ENCODE measurements at places on chromosomes 11 and 22. TPM values are rescaled to one million over a fixed set of nuclear protein-coding genes. Genes with fewer than 3 reads are reported as not detected.

KRTAP5-1 gene
- total RNA-seq = not detected

GRCh38 chr11:57873196-57873911, 111.8 kb downstream of the CTNND1 start:
- peaks cover 30% of the 10 kb centered on the region for H3K27me3 ChIP-seq
- no peaks in the 10 kb centered on the region for H3K36me3 ChIP-seq
- DNase-seq = no peak
- H3K27ac ChIP-seq = no peak overlapping the region
- H3K4me3 ChIP-seq = no peak overlapping the region

- no peak overlapping the region for H3K27ac ChIP-seq
- no peaks in the 10 kb centered on the region for H3K36me3 ChIP-seq
- H3K4me3 ChIP-seq = no peak overlapping the region
- no peak for DNase-seq
Measured at GRCh38 chr11:76987203-76987602, 47.0 kb upstream of the B3GNT6 start.

DNA sequence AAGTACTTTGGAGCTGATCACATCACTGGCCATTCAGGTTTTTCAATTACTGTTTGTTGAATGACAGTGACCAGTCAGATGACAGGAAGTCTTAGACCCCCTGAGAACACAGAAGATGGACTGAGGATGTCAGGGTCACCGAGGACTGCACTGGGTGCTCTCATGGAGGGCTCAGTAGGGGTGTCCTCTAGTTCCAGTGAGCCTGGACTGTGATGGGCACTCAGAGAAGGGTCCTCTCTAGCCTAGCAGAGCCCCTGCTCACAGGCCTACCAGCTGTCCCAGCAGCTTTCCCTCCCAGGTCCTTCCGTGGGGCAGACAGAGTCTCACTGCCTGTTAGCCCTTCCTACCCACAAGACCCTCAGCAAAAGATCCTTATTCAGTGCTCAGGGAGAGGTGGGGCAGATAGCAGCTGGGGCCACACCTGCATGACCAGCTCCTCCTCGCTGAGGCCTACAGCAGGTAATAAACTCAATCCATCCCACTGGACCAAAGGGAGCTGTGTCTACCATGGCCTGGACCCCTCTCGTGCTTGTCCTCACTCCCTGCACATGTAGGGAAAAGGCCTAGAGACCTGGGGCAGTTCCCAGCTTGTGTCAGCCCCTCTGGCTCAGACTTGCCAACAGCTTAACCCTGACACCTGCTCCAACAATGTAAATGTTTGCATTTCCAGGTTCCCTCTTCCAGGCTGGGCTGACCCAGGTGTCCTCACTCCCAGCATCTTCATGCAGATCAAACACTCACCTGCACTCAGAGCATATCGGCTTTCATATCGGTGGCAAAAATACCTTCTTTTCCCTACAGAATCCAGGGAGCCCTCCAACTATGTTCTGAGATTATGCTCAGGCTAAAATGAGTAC, 25.2 kb upstream of the VPREB1 start:
- H3K36me3 ChIP-seq = no peaks in the 10 kb centered on the region
- H3K27me3 ChIP-seq = no peaks in the 10 kb centered on the region
- H3K4me3 ChIP-seq = no peak overlapping the region
- no peak for DNase-seq

DNA sequence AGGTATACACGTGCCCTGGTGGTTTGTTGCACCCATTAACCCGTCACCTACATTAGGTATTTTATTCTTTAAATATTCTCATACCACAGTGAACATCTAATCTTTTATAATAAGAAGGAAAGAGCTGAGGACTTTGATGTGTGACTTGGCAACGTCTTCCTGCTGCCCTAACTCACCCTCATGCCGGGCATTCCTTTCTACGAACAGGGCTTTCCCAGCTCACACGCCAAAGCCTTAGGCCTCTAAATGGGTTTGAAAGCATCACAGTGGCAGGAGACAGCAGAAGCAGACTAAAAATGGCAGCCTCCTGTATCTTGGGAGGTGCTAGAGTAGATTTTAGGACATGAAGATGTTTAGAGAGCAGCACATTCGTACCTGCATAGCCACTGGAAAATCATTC, 52.6 kb downstream of the CLTCL1 start:
- H3K27me3 ChIP-seq = no peaks in the 10 kb centered on the region
- no peaks in the 10 kb centered on the region for H3K4me1 ChIP-seq
- no peak overlapping the region for H3K4me3 ChIP-seq
- DNase-seq = no peak
- H3K27ac ChIP-seq = no peak overlapping the region

RIMBP3C gene
- total RNA-seq = 0.15 TPM

- no peaks in the 10 kb centered on the region for H3K27me3 ChIP-seq
- no peak overlapping the region for H3K27ac ChIP-seq
- no peak for DNase-seq
- H3K36me3 ChIP-seq = no peaks in the 10 kb centered on the region
Measured at GRCh38 chr22:28222052-28222451, 303.0 kb upstream of the PITPNB start.

F2 gene
- total RNA-seq = 0.20 TPM

RFPL1 gene
- not detected for total RNA-seq

DNA sequence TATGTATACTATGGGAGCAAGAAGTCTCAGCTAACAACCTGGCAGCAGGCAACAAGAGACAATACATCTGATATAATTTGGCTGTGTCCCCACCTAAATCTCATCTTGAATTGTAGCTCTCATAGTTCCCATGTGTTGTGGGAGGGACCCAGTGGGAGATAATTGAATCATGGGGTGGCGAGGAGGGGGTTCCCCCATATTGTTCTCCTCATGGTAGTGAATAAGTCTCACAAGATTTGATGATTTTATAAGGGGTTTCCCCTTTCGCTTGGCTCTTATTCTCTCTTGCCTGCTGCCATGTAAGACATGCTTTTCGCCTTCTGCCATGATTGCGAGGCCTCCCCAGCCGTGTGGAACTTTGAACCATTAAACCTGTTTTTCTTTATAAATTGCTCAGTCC, 6.2 kb downstream of the DNAJC24 start:
- no peak for DNase-seq
- H3K4me3 ChIP-seq = no peak overlapping the region
- H3K27ac ChIP-seq = no peak overlapping the region
- H3K4me1 ChIP-seq = peaks cover 6% of the 10 kb centered on the region
- peaks cover 3% of the 10 kb centered on the region for H3K36me3 ChIP-seq

RBMXL2 gene
- total RNA-seq = not detected

- H3K27ac ChIP-seq = no peak overlapping the region
- DNase-seq = peak; percentile 33
- H3K36me3 ChIP-seq = no peaks in the 10 kb centered on the region
- no peaks in the 10 kb centered on the region for H3K4me1 ChIP-seq
- 0 out of 2 replicates have a peak, but pooled peaks cover 4% of the 10 kb centered on the region for H3K27me3 ChIP-seq
- no peak overlapping the region for H3K4me3 ChIP-seq
Measured at GRCh38 chr11:125348674-125349309, 147.3 kb downstream of the FEZ1 start.

DNA sequence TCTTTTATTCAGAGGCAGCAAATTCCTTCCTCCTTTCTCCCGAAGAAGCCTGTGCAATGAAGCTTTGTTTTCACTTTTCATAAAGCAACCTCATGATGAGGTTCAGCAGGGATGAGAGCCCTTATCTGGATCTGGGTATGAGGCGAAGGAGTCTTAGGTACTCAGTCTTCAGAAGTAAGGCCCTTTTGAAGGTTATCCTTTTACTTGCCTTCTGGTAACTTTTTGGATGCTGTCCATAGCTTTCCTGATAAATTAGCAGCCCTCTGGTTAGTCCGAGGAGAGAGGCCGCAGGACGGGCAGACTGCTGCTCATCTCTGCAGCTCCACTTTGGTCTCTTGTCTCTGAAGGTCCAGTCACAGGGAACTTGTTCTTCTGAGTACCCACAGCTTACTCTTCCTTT, 1.1 kb downstream of the TRIM22 start:
- DNase-seq = no peak
- no peak overlapping the region for H3K4me3 ChIP-seq
- H3K36me3 ChIP-seq = no peaks in the 10 kb centered on the region
- H3K27ac ChIP-seq = no peak overlapping the region
- no peaks in the 10 kb centered on the region for H3K4me1 ChIP-seq
